BE2C (cell line): ENCODE measurements at places on chromosomes 2 and 18.
A peak's percentile ranks its signal among the peaks of the same experiment; 100 is the strongest.

- no peak for DNase-seq
Observed at GRCh38 chr2:132668987-132669907, 758 bp downstream of the LYPD1 start.

DNA sequence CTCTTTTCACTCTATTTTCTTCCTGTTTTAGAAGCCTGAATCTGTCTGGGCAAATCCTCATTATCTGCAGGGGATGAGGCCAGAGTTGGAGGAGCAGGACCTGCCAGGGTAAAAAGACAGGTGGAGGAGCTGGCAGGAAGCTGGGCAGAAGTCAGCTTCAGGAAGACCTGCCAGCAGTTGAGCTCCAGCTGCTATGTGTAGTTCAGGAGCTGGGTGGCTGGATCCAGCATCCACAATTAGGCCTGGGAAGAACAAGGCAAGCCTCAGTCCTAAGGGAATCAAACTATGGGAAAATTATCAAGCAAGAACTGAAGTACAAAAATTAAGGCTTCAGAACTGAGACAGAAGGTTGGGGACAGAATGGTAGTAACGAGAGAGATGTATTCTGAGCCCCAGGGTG, 174.0 kb downstream of the MREG start:
- DNase-seq = no peak

DNA sequence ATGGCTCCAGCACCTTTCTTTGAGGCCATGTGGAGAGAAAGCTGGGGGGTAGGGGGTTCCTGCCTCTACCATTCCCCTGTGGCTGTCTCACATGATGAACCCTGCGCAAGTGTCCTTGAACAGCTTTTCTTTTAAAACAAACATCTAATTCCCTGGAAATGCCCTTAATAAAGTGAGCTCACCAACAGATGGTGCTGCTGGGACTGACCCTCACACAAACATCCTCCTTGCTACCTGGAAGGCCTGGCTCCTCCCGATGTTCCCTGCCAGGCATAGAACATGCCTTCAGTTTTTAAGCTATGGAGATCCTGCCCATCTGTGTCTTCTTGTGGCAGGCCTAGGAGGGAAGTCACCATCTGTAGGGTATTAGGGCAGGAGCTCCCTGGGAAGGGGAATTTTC, 60.7 kb upstream of the GATA6 start:
- no peak for DNase-seq

- no peak for DNase-seq
Observed at GRCh38 chr2:237979331-237979730, 12.5 kb downstream of the UBE2F start.

DNA sequence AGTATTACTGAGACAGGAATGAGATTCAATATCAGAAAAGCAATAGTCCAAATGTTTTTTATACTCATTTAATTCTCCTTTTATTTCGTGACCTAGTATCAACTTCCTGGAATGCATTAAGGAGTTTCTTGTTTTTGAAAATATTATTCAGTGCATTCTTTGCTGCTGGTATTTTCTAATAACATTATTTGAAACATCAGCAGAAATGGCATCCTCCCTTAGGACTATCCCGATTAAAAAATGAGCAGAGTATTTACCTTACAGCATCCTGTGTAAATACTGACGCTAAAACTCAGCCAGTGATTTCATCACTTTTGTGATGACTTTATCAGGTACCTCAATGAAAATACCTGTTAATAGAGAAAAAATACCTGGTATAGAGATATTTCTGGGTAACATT, 16.3 kb downstream of the COL4A3 start:
- no peak for DNase-seq

DNA sequence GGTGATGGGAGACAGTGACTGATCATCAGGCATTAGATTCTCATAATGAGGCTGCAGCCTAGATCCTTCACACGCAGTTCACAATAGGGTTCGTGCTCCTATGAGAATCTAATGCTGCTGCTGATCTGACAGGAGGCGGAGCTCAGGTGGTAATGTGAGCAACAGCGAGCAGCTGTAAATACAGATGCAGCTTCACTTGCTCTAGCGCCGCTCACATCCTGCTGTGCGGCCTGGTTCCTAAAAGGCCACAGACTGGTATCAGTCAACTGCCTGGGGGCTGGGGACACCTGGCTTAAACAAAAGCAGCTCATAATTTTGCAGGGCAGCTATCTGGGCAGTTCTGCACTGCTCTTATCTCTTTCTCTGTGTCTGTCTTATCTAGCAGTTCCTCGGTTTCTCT, 20.4 kb upstream of the CD226 start:
- peak; percentile 72 for DNase-seq

DNA sequence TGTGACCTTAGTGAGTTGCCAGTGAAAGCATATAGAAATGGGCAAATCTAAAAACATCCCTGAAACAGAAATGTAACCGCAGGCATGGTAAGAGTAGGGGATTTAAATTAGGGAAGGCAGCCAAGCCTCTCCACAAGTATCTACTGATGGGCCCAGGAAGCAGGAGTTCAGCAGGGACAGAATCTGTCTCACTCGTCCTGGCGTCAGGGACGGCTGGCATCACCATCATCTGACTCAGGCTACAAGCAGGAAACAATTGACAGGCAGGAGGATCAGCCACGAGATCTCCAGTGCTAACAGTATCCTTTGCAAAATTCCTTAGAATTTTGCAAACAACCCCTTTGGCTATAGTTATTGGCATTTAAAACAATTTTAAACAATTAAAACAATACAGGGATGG, 61.3 kb downstream of the SMAD4 start:
- no peak for DNase-seq

DNA sequence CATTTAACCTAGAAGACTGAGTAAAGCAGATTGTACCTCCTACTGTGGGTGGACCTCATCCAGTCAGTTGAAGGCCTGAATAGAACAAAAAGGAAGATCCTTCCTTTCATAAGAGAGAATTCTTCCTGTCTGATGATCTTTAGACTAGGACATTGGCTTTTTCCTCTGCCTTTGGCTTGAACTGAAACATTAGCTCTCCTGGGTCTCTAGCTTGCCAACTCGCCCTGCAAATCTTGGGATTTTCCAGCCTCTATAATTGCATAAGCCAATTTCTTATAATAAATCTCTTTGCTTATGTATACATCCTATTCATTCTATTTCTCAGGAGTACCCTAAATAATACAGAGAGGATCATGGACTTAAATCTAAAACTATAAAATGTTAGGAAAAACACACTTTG, 6.2 kb upstream of the KDSR start:
- DNase-seq = no peak

DNA sequence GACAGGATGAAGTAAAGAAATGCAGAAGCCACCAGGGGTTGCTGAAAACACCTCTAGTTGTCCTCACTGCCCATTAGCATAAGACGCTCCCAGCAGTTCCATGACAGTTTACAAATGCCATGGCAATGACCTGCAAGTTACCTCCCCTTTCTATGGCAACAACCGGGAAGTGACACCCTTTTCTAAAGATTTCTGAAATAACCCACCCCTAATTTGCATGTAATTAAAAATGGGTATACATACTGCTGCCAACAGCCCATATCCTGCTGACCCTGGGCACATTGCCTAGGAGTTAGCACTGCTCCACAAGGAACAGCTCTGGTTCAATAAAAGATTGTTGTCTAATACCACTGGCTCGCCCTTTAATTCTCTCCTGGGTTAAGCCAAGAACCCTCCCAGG, 178.3 kb upstream of the LRATD1 start:
- no peak for DNase-seq
